GM04503 (cell line): ENCODE measurements at places on chromosomes 4 and X.

- DNase-seq, result peak; percentile 16
Measured at GRCh38 chrX:3346501-3347259, at the start of gene MXRA5. Gene MXRA5 (minus strand): TSS chrX:3346652. CDS start chrX:3343833, 2,819 bp downstream.

- DNase-seq, result no peak
Measured at GRCh38 chr4:67049446-67049845, 495.9 kb downstream of the CENPC start.

DNA sequence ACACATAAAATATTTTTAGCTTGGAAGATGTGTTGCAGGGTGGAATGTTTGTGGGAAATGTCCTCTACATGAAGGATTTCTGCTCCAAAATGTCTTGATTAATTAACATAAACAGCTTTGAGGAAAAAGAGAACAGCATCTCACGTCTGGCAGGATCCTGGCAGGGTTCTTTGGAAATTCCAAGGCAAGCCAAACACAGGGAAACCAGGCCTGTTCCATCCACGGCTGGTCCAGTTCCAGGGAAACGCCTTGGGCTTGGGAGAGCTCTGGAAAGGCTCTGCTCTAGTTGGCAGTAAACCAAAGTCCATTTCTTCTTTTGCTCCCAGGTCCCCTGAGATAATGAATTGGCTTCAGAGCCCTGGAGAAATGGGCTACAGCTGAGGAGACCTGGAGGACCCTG is 42.4 kb upstream of the GAB1 start:
- peak; percentile 44 for DNase-seq

- no peak for DNase-seq
Measured at GRCh38 chr4:96649536-96649935, 809.6 kb downstream of the PDHA2 start.

GRCh38 chr4:48112017-48112667 is 21.9 kb downstream of the TXK start:
- no peak for DNase-seq
